ENCODE measurements at places on chromosomes 7 and 10. TPM values are rescaled to one million over a fixed set of nuclear protein-coding genes. Genes with fewer than 3 reads are reported as not detected.

The TMEM229A gene
- total RNA-seq: not detected

The DYDC2 gene
- total RNA-seq: not detected

The PNLIPRP1 gene
- total RNA-seq: not detected

The CDH23 gene
- total RNA-seq: 0.21 TPM

The ACTR3C gene
- total RNA-seq: 0.06 TPM

The HMX3 gene
- 3.3 TPM for total RNA-seq

All from Daoy (cell line).